ENCODE measurements at places on chromosomes 6 and 20.

- DNase-seq: no peak
These were observed 55.3 kb upstream of the PIM1 start for GRCh38 chr6:37114612-37115011.

DNA sequence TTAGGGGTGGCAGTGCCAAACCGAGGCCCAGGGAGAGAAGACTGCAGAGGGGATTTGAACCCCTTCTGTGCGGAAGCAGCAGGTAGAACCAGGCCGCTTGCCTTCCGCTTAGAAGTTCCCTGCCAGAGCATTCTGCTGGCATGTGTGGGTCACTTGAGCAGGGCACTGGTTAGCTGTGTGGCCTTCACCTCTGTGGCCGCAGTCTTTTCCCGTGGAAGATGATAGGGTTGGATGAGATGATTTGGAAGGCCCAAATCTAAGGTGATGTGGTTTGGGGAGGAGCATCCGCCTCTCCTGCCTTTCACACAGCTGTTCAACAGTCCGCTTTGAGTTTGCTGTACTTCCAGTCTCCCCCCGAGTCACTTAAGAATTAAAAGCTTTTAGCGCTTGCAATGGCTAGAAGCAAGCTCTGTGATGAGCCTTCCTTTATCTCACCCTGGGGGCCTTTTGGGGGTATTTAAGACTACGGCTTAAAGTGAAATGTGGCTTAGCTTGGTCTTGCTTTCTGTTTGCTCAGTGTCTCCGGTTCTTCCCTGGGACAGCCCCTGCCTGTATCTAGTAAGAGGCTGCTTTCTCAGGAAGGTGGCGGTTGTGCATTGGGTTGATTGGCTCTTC lies 743 bp downstream of the CMTR1 start:
- no peak for DNase-seq

DNA sequence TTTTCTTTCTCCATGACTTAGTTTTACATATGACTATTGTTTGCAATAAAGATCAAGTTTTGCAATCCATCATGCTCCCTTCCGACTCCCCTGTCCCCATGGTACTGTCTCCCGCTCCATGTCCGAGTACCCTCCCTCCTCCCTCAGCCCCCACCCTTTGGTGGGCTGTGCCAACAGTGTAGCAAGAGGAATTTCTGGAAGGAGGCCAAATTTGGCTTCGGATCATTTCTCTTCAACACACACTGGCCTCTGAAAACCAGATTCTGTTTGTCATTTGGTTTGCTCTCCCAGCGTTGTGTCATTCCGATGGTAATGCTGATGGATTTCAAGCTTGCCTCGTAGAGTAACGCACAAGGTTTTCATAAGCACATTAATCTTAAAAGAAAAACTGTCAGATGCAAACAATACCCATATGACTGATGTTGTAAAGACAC lies 22.9 kb upstream of the PAX1 start:
- no peak for DNase-seq

GRCh38 chr6:3522561-3523260 lies 65.9 kb upstream of the SLC22A23 start:
- DNase-seq: no peak

DNA sequence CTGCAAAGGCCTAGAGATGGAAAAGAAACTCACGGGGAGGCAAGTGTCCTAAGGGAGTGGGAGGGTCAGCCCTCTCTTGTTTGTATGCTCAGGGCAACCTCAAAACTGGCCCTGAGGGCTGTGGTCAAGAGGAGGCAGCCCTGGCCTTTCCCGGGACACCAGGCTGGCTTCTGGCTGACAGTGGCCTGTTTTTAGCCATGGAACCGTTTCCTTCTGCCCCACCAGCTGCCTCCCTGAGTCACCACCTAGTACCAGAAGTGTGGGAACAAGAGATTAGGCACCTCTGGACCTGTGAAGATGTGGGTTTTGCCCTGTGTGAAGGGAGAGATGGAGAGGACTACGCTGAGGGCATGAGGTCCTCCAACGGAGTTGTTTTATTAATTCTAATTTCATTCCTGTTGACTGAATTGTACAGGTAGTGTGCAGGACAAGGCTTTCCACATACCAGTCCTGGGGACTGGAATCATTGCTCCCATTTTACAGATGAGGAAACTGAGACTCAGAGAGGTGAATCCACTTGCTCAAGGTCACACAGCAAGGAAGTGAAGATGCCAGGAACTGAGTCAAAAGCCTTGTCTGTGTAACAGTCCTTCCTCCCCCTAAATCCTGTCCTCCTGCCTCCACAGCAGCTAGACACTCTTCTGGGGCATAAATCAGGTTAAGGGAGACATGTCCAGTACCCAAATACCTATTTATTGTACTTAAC lies 5.5 kb downstream of the FOXS1 start:
- no peak for DNase-seq

- no peak for DNase-seq
These were observed 59.9 kb downstream of the MACROD2 start for GRCh38 chr20:14055127-14055742.

DNA sequence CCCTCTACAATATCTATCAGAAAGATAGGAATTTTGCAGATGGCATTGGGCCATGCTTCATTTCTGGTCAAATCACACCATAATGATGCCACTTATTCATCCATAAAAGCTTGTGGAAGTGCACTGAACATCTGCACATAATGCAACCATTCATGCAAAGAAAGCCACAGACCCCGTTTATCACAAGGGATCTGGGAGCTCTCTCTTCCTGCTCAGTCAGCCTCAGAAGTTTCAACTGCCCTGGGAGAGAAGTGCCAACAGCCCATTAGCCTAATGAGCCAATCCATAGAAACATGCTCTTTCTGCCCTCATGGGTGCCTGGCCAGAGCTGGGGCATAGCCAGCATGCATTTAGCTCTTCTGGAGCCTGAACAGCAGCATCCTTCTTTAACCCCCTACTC lies 85.8 kb downstream of the SLC35F1 start:
- no peak for DNase-seq

DNA sequence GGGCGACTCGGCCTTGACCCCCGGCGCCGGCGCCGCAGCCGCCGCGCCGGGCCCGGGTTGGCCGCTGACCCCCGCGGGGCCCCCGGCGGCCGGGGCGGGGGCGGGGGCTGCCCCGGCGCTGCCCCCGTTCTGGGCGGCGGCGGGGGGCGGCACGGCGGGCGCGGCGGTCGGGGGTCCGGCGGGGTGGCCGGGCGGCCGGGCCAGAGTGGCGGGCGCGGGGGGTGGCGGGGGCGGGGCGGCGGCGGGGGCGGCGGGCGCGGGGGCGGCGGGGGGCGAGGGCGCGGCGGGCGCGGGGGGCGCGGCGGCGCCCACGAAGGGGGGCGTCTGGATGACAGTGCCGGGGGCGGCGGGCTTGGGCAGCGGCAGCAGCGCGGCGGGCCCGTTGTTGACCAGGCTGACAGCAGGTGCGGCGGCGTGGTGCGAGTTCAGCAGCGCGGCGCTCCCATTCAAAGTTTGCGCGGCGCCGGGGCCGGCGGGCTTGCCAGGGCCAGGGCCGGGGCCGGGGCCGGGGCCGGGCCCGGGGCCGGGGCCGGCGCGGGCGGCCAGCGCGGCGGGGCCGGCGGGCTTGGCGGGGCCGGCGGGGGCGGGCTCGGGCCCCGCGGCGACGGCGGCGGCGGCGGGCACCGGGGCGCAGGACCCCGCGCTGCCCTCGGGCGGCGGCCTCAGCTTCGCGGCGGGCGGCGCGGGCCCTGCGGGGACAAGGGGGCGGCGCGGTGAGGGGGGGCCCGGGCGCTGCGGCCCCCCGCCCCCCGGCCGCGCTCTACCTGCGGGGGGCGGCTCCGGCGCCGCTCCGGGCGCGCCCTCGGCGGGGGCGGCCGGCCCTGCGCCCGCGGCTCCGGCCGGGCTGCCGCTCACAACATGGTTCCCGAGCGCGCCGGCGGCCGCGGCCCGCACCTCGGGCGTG lies 659 bp downstream of the TAF4 start:
- no peak for DNase-seq
